ENCODE measurements at places on chromosomes 1 and 21. TPM values are rescaled to one million over a fixed set of nuclear protein-coding genes. Genes with fewer than 3 reads are reported as not detected.

GJA5 gene
- total RNA-seq: 49.7 TPM

IL20 gene
- not detected for total RNA-seq

TRIM45 gene
- 1.5 TPM for total RNA-seq

WDR64 gene
- total RNA-seq: not detected

MCL1 gene
- 607 TPM for total RNA-seq

PRRX1 gene
- total RNA-seq: 171 TPM

CD1E gene
- total RNA-seq: not detected

- no peaks in the 10 kb centered on the region for H3K36me3 ChIP-seq
- DNase-seq: no peak
- H3K27ac ChIP-seq: no peak overlapping the region
Measured at GRCh38 chr1:58818075-58818474, 34.2 kb upstream of the JUN start.

DNA sequence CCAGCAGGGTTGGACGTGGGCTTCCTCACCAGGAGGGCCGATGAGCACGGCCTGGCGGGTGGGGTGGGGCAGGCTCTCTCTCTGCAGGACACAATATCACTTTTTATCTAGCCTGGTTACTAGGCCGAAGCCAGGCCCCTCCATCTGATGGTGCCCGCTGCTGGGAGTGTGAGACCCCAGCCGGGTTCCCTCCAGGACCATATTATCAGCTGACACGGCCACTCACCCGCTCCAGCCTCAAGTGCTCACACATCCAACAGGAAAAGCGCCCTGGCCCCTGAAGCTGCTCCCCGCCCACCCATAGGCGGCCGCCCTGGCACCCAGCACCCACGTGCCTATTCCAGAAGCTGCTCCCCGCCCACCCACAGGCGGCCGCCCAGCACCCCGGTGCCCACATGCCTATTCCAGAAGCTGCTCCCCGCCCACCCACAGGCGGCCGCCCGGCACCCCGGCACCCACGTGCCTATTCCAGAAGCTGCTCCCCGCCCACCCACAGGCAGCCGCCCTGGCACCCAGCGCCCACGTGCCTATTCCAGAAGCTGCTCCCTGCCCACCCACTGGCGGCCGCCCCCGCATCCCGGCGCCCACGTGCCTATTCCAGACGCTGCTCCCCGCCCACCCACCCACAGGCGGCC, 5.0 kb downstream of the SLC19A1 start:
- no peak overlapping the region for H3K27ac ChIP-seq
- no peaks in the 10 kb centered on the region for H3K36me3 ChIP-seq
- no peak for DNase-seq
- peaks cover 7% of the 10 kb centered on the region for H3K4me1 ChIP-seq

DNA sequence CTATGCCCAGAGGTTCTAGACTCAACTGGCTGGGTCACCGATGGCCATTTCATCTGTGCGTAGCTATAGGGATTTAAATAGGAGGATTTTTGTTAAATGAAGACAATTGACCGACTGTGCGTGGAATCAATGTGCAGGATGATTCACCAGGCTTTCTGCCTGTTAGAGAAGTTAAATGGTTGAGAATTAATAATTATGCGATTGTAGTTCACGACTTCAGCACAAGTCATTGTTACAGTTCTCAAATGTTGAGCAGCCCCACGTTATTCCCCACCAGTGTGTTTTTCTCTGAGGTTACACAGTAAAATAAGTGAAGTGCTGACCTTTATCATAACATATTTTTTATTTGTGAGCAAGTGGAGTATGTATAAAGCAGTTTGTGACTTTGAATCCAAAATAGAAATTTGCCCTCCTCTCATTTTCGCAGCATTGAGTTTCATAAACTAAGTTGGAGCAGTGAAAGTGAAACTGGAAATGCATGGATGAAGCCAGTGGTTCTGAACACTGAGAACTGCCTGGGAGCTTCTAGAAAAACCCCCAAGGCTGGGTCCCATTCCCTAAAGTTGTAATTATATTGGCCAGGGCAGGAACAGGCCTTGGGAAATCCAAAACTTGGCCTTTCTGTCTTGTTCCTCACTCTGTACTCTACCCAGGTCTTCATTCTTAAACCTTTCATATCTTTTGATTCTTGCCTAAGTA, 102.6 kb downstream of the GALNT2 start:
- H3K4me3 ChIP-seq: peak overlapping the region; percentile 54
- H3K4me1 ChIP-seq: peaks cover 30% of the 10 kb centered on the region
- DNase-seq: no peak

- no peaks in the 10 kb centered on the region for H3K4me1 ChIP-seq
- H3K27me3 ChIP-seq: no peaks in the 10 kb centered on the region
- no peak overlapping the region for H3K4me3 ChIP-seq
- no peak for DNase-seq
- no peak overlapping the region for H3K27ac ChIP-seq
Measured at GRCh38 chr1:169121146-169121923, 14.8 kb downstream of the ATP1B1 start.

GRCh38 chr21:46457801-46458314, 833 bp upstream of the DIP2A start:
- no peaks in the 10 kb centered on the region for H3K27me3 ChIP-seq
- peaks cover 58% of the 10 kb centered on the region for H3K4me1 ChIP-seq
- peak overlapping the region; percentile 91 for H3K4me3 ChIP-seq
- H3K27ac ChIP-seq: peak overlapping the region; percentile 45

- no peak for DNase-seq
- H3K4me3 ChIP-seq: no peak overlapping the region
- H3K4me1 ChIP-seq: no peaks in the 10 kb centered on the region
- no peaks in the 10 kb centered on the region for H3K27me3 ChIP-seq
Measured at GRCh38 chr1:190835658-190836057, 358.0 kb upstream of the BRINP3 start.

- H3K4me1 ChIP-seq: peaks cover 9% of the 10 kb centered on the region
- no peak overlapping the region for H3K27ac ChIP-seq
- no peak for DNase-seq
- no peaks in the 10 kb centered on the region for H3K36me3 ChIP-seq
- no peaks in the 10 kb centered on the region for H3K27me3 ChIP-seq
Measured at GRCh38 chr1:27346991-27347624, 5.3 kb downstream of the SYTL1 start.

GRCh38 chr1:203280061-203280460, 25.3 kb upstream of the BTG2 start:
- no peak overlapping the region for H3K27ac ChIP-seq
- H3K4me1 ChIP-seq: peaks cover 41% of the 10 kb centered on the region
- no peaks in the 10 kb centered on the region for H3K27me3 ChIP-seq
- DNase-seq: no peak
- no peak overlapping the region for H3K4me3 ChIP-seq

- no peaks in the 10 kb centered on the region for H3K27me3 ChIP-seq
- no peak overlapping the region for H3K27ac ChIP-seq
- no peaks in the 10 kb centered on the region for H3K36me3 ChIP-seq
- no peaks in the 10 kb centered on the region for H3K4me1 ChIP-seq
Measured at GRCh38 chr1:2446394-2446793, 29.7 kb upstream of the PLCH2 start.
